ENCODE measurements at places on chromosomes 5 and 9.

- DNase-seq, result no peak
Observed at GRCh38 chr5:14779975-14780374, 91.6 kb downstream of the ANKH start.

DNA sequence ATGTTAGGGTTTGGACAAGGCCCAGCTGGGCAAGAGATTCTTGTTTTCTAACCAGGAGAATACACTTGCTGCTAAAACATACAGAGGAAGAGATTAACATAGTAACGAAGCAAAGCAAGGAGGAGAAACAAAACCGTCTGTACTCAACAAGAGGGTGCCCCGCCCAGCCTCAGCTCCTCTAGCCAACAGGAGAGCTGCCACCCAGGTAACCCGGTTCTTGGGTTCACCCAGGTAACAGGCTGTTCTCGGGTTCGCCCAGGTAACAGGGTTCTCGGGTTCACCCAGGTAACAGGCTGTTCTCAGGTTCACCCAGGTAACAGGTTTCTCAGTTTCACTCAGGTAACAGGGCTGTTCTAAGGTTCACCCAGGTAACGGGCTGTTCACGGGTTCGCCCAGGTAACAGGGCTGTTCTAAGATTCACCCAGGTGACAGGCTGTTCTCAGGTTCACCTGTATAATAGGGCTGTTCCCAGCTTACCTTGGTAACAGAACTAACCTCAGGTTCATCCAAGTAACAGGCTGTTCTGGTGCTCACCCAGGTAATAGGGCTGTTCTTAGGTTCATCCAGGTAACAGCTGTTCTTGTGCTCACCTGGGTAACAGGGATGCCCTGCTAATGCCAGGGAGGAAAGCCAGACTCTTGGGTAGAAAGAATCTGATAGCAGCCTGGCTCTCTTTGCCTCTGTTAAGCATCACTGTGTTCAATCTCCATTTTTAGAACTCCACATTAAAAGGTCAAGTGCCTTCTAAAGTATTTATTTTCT is 271.6 kb downstream of the SYK start:
- DNase-seq, result no peak

GRCh38 chr5:107554776-107555424 is 115.8 kb downstream of the EFNA5 start:
- DNase-seq, result no peak

- DNase-seq, result peak; percentile 85
Observed at GRCh38 chr9:4324513-4324912, 24.6 kb upstream of the GLIS3 start.

DNA sequence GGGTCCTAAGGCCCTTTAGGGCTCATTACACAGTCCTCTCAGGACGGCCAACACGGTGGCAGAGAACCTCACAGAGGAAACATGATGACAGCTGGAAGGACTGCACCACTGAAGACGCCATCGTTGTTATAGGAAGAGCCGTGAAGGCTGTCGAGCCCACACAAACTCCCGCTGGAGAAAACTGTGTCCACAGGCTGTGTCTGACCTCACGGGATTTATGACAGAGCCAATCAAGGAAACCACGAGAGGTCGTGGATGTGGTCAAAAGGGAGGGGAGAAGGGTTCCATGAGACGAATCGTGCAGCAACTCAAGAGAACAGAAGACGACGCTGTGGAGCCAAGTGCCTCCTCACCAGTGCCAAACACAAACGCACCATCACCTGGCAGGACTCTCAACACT is 12.2 kb downstream of the QSOX2 start:
- DNase-seq, result no peak
